ENCODE measurements at places on chromosomes 5 and 9. TPM values are rescaled to one million over a fixed set of nuclear protein-coding genes. Genes with fewer than 3 reads are reported as not detected.

Gene IQGAP2
- 13.7 TPM for total RNA-seq

Gene GABRB2
- 0.54 TPM for total RNA-seq

Gene BASP1
- 51.5 TPM for total RNA-seq

Gene WDR38
- total RNA-seq = not detected

Gene EGFLAM
- total RNA-seq = 14.4 TPM

- DNase-seq = no peak
Measured at GRCh38 chr5:107858788-107859187, 188.1 kb upstream of the EFNA5 start.

DNA sequence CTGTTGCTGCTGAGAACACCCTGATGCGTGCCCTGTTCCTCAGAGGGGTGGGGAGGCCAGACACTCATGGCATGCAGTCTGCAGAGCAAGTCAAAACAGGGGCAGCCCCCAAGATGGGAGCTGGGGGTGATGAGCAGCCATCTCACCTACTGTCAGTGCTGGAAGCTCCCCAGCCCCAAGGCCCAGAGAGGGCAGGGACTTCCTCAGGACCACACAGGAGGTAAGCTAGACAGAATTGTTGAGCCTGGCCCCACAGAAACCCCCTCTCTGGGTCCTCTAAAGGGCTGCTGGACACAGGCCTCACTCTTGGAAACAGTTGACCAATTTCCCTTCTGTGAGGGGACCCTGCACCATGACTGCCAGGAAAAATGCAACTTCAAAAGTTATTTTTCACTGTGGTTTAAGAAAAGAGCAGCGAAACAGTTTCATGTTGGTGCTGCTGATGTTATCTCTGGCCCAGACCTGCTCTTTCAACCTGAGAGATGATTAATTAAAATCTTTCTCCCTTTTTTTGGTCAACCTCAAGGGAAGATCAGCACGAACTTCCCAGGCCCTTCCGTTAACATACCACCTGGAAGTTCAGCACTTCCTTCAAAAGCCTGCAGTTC lies 9.6 kb downstream of the CSF2 start:
- DNase-seq = no peak

GRCh38 chr5:17113174-17113958 lies 104.1 kb upstream of the BASP1 start:
- no peak for DNase-seq

DNA sequence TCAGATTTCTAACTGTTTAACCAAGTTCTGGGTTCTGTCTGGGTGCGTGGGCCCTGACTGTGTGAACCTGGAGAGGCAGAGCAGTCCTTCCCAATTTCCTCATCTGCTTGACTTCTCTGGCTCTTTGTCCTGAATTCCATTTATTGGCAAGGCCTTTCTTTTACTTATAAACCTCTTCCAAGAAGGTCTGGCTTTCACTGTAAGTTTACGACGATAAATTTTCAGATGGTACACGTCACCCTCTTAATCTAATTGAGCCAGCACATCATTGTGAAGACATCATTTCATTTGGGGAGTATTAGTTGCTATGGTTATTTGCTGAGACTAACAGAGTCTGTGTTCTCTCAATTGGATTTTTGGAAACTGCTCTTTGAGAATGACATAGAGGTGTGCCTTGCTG lies 92.4 kb downstream of the ARHGAP26 start:
- DNase-seq = no peak

DNA sequence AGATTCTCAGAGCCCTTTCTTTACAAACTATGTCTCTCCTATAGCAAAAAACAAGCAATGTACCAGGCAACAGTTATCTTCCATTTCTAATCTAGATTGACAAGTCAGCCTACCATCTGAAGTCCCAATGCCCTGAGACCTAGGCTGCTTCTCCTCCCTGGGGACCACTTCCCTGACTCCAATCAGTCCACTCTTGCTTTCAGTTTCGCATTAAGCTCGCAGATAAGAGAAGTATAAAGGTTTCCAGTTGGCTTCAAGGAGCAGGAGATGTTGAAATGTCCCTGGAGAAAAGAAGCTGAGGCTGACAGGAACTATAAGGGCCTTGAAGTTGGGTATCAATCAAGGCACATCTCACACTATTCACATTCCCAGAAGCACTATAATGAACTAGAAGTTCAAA lies 32.3 kb downstream of the ERP44 start:
- DNase-seq = no peak

- no peak for DNase-seq
Measured at GRCh38 chr9:136618580-136619547, 43.9 kb upstream of the EGFL7 start.

- peak; percentile 43 for DNase-seq
Measured at GRCh38 chr5:52786949-52787599, 642 bp upstream of the ITGA1 start.

GRCh38 chr9:90964101-90965020 lies 162.7 kb downstream of the SYK start:
- DNase-seq = peak; percentile 65

DNA sequence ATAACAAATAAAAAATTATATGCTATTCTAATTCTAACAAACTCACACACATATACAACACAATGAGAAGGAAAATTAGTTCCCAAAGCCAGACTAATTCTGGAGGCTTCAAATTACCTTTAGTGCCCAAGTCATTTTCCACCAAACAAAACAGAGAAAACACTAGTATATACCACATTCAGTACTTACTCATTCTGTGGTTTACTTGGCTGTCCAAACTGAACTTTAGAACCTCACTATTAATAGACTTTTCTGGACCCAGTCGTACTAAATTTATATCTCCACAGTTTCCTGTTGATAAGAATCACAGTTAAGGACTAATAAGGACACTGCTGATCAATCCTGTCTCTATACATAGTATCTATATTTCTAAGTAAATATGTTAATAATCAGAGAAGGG lies 66.4 kb downstream of the SETX start:
- no peak for DNase-seq

- DNase-seq = no peak
Measured at GRCh38 chr5:33231935-33232334, 208.8 kb upstream of the TARS1 start.

DNA sequence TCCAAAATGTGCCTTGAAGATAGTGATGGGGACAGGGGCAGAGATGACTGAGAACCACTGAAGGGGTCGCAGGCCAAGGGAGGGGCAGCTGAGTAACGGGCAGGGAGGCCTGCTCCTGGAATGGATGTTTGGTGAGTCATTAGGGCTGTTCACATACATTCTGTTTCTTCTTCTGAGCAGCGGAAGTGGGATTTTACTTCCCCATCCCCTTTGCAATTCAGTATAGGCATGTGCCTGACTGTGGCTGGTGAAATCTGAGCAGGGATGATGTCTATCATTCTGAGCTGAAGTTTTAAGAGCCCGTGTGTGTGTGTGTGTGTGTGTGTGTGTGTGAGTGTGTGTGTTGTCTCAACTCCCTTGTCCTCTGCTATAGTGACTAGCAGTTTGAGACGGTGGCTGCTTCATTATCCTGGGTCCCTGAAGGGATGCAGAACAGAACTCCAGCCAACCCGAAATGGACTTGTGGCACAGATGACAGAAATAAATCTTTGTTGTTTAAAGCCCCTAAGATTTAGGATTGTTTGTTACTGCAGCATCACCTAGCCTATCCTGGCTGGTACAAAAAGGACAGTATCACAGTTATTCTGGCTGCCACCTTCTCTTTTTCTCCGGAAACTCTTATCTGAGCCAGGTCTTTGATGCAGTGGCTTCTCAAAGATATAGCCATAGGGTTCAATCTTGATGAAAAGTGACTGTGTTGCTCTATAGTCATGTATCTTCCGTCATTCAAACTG lies 29.2 kb upstream of the TGFBI start:
- DNase-seq = no peak

- DNase-seq = no peak
Measured at GRCh38 chr5:74281166-74281565, 359.4 kb downstream of the ENC1 start.

- DNase-seq = peak; percentile 86
Measured at GRCh38 chr9:137316012-137316981, 14.2 kb upstream of the NRARP start.

DNA sequence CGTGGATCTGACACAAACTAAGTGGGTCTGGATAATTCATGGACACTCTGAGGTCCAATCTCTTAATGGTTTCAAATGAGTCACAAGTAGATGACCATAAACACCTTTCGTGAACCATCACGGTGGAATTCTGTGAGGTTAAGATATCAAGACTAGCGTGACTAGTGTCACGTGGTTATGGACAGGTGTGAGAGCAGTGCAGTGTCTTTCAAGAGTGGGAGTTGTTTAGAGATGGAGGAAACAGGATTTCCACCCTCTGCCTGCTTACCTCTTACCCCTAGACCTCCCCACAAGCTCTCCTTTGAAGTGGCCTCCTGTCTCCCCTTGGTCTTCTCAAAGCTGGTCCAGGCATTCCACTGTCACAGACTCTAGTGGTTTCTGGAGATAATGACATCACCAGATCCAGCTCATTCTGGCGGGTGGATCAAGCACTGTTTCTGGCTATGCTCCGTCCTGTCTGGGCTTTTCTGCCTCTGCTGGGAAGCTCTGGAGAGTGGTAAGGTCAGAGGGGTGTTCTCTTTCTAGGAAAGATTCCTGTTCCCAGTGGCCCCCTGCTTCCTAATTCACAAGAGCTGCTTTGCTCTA lies 20.0 kb upstream of the ZNF782 start:
- DNase-seq = no peak

DNA sequence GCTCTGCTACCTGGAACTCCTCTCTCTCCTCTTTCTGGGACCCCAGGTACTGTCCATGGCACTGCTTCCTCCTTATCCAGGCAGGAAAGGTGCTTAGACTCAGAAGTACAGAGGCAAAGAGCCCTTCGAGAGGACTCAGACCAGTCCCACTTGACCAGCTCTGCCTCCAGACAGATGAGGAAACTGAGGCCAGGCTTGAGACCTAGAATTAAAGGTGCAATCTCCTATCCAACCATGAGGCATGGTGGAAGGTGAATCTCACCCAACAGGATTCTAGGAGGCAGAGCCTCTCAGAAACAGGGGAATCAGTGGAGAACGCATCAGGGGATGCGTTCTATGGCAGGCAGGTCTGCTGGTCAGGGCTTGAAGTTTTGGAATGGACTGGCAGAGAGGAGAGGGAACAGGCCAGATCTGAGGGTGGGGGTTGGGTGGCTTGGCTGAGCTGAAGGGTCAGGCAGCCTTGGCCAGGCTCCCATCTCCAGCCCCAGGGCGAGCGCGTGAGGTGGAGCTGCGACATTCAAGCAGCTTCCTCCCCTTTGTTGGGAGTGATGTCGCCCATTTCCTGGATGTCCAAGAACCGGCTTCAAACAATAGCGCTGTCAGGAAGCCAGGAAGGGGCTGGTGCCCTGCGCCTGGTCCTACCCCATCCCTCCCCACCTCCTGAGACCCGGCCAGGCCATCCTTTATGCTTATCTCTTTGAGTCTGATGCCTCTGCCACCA lies 26.2 kb downstream of the NDUFA8 start:
- no peak for DNase-seq

DNA sequence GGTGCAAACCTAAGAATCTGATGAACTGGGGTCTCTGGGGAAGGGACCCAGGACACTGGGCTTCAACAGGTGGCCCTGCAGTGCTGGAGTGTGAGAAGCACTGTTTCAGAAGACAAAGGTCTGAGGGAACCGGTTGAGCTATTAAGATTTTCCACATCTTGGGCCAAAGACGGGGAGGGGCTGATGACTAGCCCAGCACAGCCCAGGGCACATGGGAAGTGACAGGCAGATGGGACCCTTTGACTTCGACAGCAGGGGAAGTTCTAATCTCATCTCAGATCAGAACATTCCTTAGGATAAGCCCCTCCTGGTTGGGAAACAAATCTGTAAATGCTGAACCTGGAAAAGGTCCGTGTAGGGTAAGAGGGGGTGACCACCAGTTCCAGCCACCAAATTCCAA lies 67.4 kb downstream of the RAPGEF1 start:
- DNase-seq = no peak

DNA sequence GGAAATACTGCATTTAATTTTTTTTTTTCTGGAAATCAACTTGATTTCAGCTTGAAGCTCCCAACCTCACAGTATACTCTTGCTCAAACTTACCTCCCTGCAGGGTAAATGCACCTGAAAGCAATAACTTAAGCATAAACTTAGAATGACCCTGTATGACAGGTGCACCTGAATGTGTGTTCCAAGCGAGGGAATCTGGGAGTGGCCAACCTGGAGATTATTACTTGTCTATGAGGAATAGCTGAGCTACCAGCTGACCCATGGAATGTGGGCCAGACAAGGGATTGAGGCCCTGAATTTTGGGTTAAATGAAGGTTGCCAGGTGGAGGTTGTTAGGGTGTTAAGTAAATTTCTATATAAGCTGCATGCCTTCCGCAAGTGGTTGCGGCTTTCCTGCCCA lies 140.6 kb downstream of the OSTF1 start:
- DNase-seq = no peak

DNA sequence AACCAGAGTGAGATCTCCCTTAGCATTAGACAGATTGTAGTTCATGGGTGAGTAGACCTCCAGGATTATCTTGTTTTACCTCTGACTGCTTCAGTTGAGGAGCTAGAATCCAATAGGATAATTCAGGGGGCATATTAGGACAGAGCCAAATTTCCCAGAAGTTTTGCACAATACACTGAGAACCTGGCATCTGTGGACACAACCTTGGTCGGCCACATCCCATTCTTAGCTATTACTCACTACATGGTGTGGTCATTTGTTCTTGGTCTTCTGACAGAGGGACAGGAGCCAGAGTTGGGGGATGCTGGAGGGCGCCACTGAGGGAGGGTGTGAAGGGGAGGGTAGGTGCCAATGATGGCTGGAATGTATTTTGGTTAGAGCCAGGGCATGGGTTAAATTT lies 66.6 kb downstream of the NPR3 start:
- no peak for DNase-seq

- DNase-seq = no peak
Measured at GRCh38 chr9:8085986-8086385, 286.4 kb upstream of the DMAC1 start.

GRCh38 chr5:116930616-116931015 lies 356.0 kb upstream of the SEMA6A start:
- no peak for DNase-seq

- no peak for DNase-seq
Measured at GRCh38 chr9:96688187-96688586, 33.1 kb upstream of the PRXL2C start.

- no peak for DNase-seq
Measured at GRCh38 chr9:120440791-120441190, 139.2 kb downstream of the CDK5RAP2 start.

DNA sequence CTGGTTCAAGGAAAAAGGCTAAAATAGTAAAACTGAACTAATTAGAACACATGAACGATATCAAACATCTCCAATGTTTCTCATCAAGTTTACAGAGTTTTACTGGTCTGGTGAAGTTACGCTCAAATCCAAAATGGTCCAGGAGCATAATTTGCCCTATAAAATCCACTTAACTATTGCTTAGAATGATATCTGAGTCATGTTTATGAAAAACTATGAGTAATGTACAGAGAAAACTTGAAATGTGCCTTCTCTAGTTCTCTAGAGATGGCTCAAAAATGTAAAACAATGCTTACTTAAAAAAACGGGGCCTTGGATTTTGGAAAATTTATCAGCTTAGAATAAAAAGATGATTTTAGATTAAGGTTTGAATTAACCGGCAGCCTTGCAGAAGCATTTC lies 108.1 kb downstream of the FBXW11 start:
- DNase-seq = no peak
